Activated CD8-positive, alpha-beta memory T cell treated with anti-CD3 and anti-CD28 coated beads for 4 hours (primary cell): ENCODE measurements at places on chromosomes 5 and 9.

DNA sequence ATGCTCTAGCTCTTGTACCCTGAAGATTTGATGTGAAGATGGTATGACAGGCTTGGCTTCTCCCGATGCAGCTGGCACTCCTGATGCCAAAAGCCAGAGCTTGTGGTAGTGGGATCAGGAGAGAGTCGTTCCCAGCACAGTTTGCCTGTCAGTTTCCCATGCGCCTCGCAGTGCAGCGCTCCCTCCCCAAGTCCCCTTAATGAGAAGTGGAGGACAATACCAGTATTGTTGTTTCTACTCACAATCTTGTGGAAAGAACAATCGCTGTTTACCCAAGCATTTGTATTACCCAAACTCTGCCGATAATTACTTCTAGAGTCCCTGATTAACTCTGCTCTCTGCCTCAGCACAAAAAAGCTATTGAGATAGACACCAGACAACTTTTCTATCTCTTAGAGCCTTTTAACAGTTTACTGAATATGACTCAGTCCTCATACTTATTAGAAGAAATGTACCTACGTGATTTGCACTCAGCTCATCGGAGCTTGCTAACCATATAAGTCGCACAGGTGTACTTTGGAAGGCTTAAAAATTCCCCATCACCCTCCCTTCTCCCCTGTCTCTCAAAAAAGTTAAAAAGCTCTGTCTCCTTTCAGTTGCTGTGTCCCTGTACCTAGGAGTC is 283.2 kb upstream of the TMEM161B start:
- DNase-seq: no peak

GRCh38 chr9:73269430-73270101 is 117.9 kb downstream of the ANXA1 start:
- no peak for DNase-seq

DNA sequence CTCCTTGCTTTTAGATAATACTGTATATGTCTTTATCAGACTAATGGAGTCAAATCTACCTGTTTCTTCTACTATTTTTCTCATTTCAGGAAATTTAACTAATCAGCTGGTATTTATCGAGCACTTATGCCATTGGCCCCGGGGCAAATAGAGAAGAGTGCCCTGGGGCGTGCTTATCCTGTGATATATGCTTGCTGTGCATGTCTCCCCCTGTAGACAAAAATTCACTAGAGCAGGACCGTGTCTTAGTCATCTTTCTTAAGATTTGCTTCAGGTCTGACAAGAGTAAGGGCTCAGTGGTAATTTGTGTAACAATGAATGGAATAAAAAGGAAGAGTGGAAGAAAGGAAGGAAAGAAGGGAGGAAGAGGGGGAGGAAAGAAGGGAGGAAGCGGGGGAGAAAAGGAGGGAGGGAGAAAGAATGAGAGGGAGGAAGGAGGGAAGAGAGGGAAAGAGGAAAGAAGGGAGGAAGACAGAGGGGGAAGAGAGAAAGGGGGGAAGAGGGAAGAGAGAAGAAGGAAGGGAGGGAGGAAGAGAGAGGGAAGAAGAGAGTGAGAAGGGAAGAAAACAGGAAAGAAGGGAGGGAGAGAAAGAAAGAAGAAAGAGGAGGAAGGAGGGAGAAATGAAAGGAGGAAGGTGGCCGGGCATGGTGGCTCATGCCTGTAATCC is 295.7 kb upstream of the PANK3 start:
- no peak for DNase-seq

GRCh38 chr5:132102101-132102701 is 28.6 kb downstream of the CSF2 start:
- no peak for DNase-seq

- no peak for DNase-seq
Measured at GRCh38 chr9:79382044-79382443, 189.7 kb upstream of the TLE4 start.

DNA sequence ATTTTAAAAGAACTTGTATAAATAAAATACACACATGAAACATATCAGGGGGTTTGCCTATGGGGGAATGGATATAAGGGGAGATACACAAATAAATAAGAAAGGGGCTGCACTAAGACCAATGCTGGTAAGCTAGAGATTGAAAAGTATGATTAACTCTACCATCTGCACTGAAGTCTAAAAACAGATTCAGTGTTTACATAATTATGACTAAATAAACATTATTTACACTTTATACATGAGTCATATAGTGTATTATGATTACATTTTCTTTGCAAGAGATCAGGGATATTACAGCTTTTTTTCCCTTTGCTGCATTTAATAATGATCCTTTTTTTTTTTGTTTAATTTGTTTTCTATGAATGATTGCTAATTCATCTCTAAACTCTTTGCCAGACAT is 367.9 kb downstream of the TMEM38B start:
- DNase-seq: no peak

- DNase-seq: no peak
Measured at GRCh38 chr5:147426640-147427327, 83.1 kb downstream of the DPYSL3 start.

GRCh38 chr5:171999877-172000276 is 6.6 kb downstream of the FBXW11 start:
- no peak for DNase-seq

GRCh38 chr9:101427957-101428655 is 7.5 kb downstream of the ALDOB start:
- no peak for DNase-seq

DNA sequence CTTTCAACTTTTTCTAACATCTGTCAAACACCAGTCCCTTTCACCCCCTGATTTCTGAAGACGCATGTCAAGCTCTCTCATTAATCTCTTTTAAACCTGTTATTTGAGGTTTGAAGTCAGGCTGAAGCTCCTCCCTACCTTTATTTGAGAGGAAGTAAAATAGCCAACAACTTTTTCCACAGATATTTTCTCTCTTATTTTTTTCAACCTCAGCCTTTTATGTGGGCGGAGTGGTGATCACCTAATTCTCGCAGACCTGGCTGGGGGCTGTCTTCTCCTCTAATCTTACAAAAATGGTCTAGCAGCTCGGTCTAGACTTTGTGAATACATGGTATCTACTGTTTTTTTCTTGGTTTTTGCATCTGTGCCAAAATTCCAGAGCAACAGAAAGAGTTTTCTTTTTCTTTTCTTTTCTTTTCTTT is 395.7 kb upstream of the ACTBL2 start:
- no peak for DNase-seq

GRCh38 chr9:119215651-119216050 is 153.6 kb downstream of the BRINP1 start:
- DNase-seq: no peak

GRCh38 chr5:149488645-149489306 is 62.5 kb downstream of the CSNK1A1 start:
- no peak for DNase-seq

DNA sequence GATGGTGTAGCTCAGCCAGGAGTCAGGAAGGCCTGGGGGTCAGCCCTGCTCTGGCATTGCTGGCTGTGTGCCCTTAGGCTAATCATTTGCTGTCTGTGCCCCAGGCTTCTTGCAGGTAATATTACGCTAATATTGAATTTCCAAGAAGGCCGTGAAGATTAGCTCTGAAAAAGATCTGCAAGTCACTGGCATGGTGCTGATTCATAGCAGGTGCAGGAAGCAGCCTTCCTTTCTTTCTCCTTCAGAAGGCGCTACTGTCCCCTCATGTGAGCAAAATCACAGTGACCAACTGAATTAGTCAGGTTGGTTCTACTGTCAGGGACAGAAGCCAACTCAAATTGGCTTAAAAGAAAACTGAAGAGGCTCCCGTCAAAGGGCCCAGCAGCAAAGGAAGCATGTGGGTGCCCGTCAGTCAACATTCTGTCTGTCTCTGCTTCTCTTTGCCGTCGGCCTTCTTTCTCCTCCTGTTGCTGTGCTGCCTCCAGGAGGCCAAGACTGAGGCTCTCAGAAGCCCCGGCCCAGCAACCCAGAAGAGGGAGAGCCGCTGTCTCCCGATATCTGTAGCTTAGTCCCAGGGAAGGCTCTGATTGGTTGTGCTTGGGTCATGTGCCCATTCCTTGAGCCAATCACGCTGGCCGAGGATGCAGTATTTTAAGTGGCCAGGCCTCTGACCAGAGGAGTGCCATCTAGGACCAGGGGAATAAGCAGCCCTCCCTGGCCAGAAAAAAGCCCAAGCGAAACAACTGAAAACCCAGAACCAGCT is 67.8 kb upstream of the NEURL1B start:
- DNase-seq: no peak

- DNase-seq: no peak
Measured at GRCh38 chr9:76365028-76365427, 29.2 kb downstream of the RFK start.

GRCh38 chr5:174424219-174425053 is 299.9 kb upstream of the MSX2 start:
- DNase-seq: no peak

DNA sequence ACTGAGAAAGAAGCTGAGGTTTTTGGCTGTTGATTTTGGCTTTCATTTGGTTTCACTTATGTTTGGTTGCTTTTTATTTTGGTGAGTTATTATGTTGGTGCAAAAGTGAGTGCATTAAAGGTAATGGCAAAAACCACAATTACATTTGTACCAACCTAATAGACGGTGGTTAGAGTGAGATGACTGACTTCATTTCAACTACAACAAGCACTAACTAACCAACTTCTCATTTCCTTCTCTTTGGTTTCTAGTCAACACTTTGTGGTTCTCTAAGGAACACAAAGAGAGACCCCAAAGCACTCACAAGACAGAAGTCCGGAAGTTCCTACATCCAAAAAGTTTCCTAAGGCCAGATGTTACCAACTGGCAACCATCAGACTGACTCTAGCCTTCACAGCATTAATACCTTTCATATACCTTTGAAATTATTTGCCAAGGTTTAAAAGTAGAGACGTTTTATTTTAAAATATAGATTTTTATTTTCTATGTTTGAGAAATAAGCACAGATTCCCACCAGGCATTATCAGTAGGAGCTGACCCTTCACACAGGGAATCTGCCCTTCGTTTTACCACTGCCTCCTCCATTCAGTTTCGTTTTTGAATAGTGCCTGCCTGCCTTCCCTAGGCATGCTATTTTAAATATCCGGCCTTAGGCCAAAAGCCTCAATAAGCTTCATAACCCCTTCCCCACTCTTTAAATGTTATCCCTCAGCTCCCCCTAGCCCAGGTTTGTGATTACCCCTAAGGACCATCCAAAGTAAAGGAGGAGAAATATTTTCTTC is 301.1 kb upstream of the PTGER4 start:
- no peak for DNase-seq

- no peak for DNase-seq
Measured at GRCh38 chr5:154118893-154119336, 71.6 kb upstream of the GALNT10 start.

- DNase-seq: no peak
Measured at GRCh38 chr5:122727112-122727541, 47.8 kb upstream of the SNX2 start.

GRCh38 chr9:99948896-99949295 is 42.4 kb downstream of the STX17 start:
- DNase-seq: no peak

GRCh38 chr9:6049798-6050197 is 34.4 kb upstream of the RANBP6 start:
- DNase-seq: no peak

DNA sequence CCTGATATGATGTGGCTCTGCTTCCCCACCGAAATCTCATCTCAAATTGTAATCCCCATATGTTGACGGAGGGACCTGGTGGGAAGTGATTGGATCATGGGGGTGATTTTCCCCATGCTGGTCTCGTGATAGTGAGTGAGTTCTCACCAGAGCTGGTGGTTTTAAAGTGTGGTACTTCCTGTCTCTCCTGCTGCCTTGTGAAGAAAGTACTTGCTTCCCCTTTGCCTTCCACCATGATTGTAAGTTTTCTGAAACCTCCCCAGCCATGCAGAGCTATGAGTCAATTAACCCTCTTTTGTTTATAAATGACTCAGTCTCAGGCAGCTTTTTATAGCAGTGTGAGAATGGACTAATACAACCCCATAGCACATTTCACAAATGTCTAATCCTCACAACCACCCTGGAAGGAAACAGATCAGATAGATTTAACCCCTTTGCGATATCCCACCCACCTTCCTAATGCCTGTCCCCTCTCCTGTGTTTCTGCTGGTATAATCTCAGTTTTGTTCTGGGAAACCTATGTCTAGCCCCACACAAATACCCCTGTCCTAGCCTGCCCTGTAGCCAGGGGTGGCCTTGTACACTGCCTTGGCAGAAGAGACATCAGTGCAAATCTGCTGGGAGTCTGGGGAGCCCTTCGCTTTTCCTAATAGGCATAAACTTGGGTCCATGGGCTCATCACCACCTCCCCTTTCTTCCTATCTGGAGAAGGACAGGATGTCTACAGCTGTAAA is 157.0 kb upstream of the RAI14 start:
- DNase-seq: peak; percentile 3

GRCh38 chr5:83576341-83576740 is 104.8 kb downstream of the VCAN start:
- DNase-seq: no peak
